ENCODE measurements at places on chromosomes 12 and 14.
A peak's percentile ranks its signal among the peaks of the same experiment; 100 is the strongest.

DNA sequence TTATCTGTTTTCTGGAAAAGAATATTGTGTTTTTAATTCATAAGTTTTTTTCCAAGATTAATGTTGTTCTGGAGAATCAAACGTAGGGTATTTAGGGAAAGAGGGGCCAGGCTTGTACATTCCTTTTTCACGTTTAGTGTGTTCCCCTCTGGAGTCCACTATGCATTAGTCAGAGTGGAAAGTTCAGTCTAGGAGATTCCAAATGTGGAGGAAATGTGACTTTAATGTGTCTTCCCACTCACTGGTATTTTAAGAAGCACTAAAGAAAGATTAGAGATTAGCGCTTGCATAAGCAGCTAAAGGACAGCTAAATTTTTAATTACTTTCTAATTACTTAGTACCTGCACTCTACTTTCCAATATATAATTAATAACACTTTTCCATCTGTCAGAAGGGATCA, 4.4 kb upstream of the PDE6H start:
- no peak overlapping the region for H3K4me3 ChIP-seq
- H3K27me3 ChIP-seq = no peaks in the 10 kb centered on the region
- H3K4me1 ChIP-seq = peaks cover 15% of the 10 kb centered on the region
- H3K36me3 ChIP-seq = no peaks in the 10 kb centered on the region

DNA sequence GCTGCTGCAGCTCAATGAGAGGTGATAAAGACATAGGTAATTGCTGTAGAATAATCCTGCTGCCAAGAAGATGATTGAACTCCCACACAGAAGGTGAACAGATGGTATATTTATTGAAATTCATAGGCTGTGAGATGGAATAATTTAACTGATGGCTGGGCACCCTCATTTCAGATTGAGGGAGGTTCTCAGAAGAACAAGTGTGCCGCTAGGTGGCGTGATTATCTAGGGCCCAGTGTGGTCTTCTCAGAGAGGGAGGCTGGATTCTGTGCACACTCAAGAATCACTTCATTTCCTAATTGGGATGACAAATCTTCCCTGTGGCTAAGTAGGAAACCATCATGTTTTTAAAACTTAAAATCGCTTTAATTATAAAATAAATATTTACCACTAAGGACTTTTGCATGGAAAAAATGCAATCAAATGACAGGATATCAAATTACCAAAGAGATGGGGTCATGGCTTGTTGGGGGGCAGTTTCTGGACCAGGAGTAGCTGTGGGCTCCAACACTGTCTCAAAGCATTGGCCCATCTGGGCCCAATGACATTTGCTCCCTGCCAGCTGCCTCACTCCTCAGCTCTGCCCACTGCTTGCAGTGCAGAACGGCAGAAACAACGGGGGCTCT, 132.3 kb downstream of the SNAPC1 start:
- H3K27ac ChIP-seq = no peak overlapping the region
- peak; percentile 54 for DNase-seq
- H3K36me3 ChIP-seq = no peaks in the 10 kb centered on the region
- H3K4me3 ChIP-seq = no peak overlapping the region
- no peaks in the 10 kb centered on the region for H3K27me3 ChIP-seq

DNA sequence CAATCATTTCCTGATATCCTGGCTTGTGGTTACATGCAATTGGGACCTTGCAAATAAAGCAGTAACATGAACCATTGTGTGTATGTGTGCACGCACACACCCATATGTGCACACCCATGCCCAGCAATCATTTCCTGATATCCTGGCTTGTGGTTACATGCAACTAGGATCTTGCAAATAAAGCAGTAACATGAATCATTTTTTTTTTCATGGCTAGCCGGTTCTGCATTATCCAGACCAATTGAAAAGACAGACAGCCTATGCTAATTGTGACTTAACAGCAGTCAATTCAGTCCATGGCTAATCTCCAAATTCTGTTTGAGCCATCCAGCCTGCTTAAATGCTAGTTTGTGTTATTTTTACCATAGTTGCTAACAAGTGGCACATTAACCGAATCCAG, 134.3 kb downstream of the TTC7B start:
- no peaks in the 10 kb centered on the region for H3K4me1 ChIP-seq
- H3K36me3 ChIP-seq = no peaks in the 10 kb centered on the region
- H3K4me3 ChIP-seq = no peak overlapping the region

DNA sequence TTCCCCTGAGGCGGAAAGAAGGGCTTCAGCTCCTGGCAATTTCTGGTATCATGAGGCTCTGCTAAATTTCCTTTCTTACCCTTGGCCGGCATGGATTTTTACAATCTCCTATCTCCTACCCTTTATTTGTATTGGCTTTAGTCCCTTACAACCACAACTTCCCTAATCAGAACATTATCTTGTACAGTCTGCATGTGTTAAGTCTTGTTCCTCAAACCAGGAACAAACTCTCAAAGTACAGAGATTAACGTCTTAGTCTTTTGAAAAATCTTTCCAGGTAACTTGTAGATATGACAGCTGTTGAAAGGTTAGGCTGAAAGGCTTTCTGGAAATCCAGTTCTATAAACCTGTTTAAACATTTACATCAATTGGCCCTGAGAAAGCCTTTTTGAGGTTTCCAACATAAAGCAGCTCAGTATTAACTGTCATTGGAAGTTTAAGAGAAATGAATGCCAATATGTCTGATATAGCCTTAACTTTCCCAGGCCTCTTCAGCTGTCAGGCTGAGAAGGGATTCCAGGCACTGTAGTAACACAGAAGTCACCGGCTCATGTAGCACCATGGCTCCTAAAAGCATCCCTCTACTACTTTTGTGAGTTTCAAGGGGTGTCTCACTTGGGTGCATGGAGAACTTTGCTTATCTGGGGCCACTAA, 360.5 kb downstream of the FUT8 start:
- no peak for DNase-seq
- no peak overlapping the region for H3K4me3 ChIP-seq
- no peaks in the 10 kb centered on the region for H3K4me1 ChIP-seq
- no peak overlapping the region for H3K27ac ChIP-seq
- no peaks in the 10 kb centered on the region for H3K36me3 ChIP-seq

DNA sequence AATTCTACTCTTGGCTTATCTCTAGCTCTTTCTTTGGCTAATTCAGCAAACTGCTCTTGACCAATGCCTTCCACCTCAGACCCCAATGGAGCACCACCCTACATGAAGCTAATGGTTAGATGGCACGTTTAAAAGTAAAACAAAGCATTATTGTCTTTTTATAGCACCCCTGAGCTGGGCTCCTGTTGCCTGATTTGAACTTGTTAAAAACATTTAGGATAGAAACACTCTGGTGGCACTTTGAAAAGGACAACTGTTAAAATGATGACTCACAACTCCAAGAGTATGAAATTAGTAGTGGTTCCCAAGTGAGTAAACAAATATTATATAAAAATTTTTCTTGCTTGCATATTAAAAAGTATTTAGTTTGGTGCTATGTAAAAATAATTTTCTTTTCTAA, 299.6 kb upstream of the DCN start:
- H3K36me3 ChIP-seq = no peaks in the 10 kb centered on the region
- H3K27me3 ChIP-seq = peaks cover 7% of the 10 kb centered on the region
- no peaks in the 10 kb centered on the region for H3K4me1 ChIP-seq
- H3K27ac ChIP-seq = no peak overlapping the region
- no peak for DNase-seq

DNA sequence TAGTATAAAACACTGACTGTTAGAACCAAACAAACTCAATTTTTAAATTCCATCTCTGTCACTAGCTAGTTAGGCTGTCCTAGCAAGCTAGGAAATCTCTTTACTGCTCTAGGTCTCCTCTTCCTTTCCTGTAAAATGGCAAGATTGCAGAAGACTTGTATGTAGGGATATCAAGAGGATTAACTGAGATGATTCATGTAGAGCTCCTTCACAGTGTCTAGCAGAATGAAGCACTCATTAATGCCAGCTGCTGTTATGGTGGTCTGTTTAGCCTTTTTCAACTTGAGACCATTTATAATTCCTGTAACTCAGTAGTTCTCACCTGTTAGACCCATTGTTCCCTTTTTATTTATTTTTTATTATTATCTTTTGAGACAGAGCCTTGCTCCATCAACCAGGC, 67.8 kb upstream of the KCNH3 start:
- H3K36me3 ChIP-seq = peaks cover 12% of the 10 kb centered on the region
- DNase-seq = no peak
- H3K27me3 ChIP-seq = no peaks in the 10 kb centered on the region
- H3K27ac ChIP-seq = no peak overlapping the region

GRCh38 chr14:52304248-52304904, 9.7 kb upstream of the PTGER2 start:
- H3K27me3 ChIP-seq = peaks cover 9% of the 10 kb centered on the region
- H3K4me3 ChIP-seq = no peak overlapping the region
- no peaks in the 10 kb centered on the region for H3K4me1 ChIP-seq
- H3K36me3 ChIP-seq = no peaks in the 10 kb centered on the region
- DNase-seq = no peak

GRCh38 chr12:106913456-106913855, 42.3 kb upstream of the TMEM263 start:
- no peak for DNase-seq
- H3K27me3 ChIP-seq = peaks cover 32% of the 10 kb centered on the region
- H3K4me1 ChIP-seq = peaks cover 15% of the 10 kb centered on the region
- no peak overlapping the region for H3K27ac ChIP-seq

All from memory B cell (primary cell).